Ureter (tissue), 1 donor: ENCODE measurements at places on chromosomes 11 and 22. TPM values are rescaled to one million over a fixed set of nuclear protein-coding genes. Genes with fewer than 3 reads are reported as not detected.

AQP11 gene
- 0.34 TPM for total RNA-seq

POLA2 gene
- 12.2 TPM for total RNA-seq

SYCE3 gene
- total RNA-seq: not detected

KRTAP5-11 gene
- not detected for total RNA-seq

BCR gene
- total RNA-seq: 88.0 TPM

MTMR3 gene
- total RNA-seq: 81.3 TPM

KCNK7 gene
- total RNA-seq: 0.83 TPM

OR9Q1 gene
- total RNA-seq: not detected

SEPTIN3 gene
- 0.99 TPM for total RNA-seq
